Stimulated activated naive CD4-positive, alpha-beta T cell (primary cell): ENCODE measurements at places on chromosomes 2 and 18.

DNA sequence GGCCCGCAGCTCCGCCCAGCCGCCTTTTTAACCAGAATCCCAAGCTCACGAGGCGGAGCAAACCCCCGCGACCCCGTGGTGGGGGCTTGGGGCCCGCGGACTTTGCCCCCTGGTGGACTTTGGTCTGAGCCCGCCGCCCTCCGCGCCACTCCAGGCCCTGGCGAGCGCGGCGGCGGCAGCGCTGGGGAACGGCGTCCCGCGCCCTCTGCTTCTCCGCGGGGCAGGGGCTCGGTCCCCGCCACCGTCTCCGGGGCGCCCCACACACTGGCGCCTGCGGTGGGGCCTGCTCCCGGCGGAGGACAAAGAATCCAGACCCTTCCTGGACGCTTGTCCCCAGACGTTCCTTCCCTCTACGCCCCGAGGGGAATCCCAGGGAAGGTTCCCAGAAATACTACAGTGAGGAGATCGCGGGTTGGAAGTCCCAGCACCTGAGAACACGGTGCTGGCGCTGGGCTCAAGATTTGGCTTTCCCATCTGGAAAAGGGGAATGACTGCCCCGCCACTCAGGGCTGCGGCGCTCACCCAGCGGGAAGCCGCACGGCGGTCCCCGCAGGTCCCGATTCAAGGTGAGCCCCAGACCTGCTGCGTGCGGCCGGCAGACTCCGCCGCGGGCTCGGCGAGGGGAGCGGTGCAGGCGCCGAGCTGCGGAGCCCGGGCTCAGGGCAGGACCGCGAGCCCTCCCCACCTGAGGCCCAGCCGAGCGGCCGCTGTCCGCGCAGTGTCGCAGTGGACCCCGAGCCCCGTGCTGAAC is at the start of gene HAAO:
HAAO (minus strand) TSS at position 1 of the 751 bp plus-strand sequence. CDS start 47 bp downstream, outside the sequence.
- DNase-seq, result no peak

DNA sequence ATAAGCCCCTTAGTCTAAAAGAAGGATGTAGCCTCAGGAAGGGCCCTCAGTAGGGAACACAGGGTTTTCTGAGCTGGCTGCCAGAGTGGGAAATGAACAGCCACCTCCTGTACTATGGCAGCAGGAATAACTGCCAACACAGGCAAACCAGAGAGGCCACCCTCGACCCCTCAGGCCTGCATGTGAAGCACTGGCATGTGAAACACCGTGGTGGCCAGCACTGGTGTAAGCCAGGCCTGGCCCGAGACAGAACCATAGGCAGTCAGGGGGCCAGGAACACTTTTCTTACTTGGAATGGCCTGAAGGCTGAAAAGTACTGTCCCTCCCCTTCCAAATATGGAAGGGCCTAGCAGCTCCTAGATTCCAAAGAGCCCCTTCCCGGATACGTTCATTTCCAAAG is 28.2 kb downstream of the SFXN5 start:
- DNase-seq, result no peak

DNA sequence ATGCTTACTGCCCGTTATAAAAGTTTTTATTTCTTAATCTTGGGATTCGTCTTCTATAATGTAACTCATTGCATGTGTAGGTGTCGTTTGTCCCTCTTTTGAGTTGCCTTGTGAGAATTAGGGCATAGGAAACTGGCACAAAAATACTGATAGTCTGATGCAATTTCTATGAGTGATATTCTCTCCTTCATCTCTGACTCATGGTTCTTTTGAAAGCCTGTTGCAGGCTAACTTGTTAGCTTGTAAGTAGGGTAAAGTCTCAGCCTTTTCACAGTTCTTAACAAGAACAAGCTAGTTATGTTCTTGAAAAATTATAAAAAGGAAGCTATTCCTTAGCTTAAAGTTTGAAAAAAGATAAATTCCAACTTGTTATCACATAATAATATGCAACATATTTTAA is 1085.4 kb upstream of the NRXN1 start:
- no peak for DNase-seq

DNA sequence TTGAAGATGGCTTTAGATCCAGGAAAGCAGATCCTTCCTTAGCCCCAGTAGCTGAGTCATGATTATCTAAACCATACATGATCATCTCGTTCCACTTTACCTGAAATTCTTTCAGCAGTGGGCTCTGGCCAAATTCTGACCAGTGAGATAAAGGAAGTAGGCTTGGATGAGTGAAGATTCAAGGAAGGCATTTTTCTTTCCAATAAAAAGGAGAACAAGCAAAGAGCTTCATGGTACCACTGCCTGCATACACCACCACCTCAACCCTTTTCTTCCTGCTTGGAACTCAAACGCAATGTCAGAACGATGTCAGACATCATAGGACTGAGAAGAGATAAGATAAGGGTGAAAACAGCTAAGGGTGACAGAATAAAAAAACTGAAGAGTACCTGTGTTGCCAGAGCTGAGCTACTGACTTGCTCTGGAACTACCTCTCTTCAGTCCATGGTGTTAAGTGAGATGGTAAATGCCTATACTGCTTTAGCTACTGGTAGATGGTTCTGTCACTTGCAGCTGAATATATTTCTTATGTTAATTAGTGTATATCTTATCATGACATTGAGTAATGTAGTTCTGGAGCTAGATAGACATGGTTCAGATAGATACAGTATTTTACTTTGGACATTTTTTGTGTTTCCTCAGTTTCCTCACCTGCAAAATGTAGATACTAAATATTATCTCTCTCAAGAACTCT is 58.7 kb upstream of the ACVR1 start:
- DNase-seq, result no peak

GRCh38 chr2:17543131-17543660 is 2.7 kb downstream of the VSNL1 start:
- DNase-seq, result no peak

DNA sequence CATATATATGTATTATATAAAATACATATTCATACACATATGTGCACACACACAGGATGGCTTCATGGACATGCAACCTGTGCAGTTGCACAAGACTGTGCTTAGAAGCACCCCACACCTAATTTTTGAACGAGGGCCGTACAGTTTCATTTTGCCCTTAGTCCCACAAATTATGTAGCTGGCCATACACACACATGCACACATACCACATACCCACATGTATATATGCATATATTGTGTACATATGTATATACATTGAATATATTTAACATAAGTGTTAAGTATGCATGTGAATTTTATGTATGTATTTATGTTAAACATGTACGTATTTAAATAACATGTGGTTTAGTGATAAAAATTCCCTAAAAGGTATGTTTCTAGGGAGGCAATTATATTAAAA is 18.3 kb downstream of the GPATCH11 start:
- no peak for DNase-seq

DNA sequence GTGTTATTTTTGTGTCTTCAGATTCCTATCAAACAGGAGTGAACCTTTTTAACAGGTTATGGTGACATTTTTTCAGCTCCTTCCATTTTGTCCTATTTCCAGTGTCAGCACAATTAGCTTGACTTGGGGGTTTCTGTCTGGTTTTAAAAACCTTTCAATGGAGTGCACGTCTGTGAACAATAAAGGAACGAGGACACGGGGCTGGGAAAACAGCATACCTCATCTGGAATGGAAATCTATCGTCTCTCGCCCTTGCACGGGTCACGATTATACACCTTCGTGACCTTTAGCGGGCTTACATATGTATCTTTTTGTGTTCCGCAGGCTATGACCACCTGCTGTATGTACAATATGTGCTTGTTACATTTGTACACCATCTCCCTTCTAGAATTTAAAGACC is 2.3 kb upstream of the ZNF532 start:
- no peak for DNase-seq

GRCh38 chr2:8606226-8606625 is 75.6 kb upstream of the ID2 start:
- DNase-seq, result no peak

DNA sequence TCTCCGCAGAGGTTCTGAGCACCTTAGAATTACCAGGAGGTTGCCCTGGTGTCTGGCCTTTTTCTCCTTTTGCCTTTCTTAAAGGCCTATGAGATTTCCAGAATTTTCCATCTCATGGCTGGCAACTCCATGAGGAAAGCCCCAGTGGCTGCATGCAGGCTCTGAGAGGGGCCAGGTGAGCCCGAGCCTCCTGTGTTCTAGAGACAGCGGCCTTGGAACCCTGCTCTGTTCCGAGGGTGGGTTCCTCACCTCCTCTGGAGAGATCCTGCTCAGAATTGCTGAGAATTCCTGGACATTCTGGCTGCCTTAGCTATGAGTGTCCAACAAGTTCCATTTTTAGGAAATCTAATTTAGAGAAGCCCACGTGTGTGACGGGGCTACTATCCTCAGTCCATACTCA is 35.7 kb upstream of the HPCAL1 start:
- DNase-seq, result no peak

DNA sequence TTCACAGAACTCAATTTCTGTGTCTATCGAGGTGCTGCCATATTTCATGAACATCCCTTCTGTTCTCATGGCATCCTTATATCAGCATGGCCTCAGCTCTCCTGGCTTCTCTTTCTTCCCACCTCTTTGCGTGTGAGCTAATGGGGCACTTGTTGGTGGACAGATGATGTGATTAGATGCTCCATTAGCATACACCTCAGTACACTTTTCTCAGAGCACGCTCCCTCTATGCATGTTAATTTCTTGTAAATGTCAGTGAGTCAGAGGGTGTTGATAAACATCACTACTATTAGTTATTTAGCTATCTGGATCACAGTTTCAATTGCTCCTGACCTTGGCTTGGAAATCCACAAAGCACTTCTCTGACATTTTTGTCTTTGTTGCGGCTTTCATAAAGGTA is 159.4 kb downstream of the CD8B2 start:
- DNase-seq, result no peak

DNA sequence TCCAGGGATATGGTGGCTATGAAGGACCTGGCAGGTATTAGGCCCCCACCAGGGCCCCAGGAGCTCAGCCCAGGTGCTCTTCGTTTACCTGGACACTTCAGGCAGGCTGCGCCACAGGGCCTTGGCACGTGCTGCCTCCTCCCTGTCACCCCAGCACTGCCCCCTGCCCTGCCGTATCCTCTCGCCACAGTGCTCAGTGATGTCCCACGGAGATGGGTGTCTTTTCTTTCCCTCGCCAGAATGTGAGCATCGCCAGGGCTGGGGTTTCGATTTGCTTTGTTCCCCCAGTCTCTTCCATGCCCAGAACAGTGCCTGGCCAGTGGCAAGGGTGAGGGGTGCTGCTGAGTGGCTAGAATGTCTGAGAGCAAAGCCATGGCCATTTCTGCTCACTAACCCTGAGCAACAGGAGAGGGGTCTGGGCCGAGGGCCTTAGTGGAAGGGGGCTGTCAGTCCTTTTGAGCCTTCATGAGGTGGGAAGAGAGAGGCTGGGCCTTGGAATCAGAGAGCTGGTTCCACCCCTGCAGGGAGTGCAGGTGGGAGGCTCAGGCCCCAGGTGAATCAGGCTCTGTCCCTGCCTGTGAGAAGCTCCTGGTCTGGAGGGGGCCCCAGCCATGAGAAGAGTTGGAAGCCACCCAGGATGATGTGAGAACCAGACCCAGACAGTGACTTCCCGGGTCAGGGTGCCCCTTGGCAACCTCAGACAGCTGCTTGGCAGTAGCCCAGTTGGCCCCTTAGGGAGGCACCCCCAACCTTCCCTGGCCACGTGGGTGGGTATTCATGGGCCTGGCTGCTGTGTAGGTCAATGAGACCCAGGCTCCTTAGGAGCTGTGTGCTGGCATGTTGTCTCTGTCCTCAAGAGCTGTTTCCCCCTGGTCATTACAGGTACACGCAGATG is 129.9 kb upstream of the HS6ST1 start:
- no peak for DNase-seq

DNA sequence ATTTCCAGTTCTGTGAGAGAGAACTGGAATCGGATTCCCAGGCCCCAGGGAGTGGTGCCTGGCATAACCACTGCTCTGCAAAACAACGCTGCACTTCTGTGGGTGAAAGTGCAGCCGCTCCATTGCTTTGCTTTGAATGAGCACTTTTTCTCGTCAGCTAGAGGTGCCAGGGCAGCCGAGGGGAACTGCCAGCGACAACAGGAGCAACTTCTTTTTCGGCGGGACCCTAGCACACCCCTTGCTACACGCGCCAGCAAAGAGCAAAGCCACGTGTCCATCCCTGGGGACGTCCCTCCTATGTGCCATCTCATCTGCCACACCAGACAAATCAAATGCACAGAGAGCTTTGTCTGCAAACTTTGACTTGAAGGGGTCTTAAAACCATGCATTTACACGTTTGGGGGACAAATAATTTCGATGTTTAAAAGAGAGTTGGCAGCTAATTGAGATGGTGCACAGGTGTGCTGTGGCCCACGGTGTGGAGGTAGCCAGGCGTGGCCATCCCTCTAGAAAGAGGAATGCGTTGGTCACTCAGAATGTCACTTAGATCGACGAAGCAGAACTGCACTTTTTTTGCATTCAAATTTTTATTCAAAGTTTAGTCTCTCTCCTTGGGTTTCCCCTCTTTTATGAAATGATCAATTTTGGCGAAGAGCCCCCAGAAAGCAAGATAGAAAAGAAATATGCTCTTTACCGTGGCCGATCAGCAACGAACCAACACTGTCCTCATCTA is 151.8 kb downstream of the MBP start:
- no peak for DNase-seq

DNA sequence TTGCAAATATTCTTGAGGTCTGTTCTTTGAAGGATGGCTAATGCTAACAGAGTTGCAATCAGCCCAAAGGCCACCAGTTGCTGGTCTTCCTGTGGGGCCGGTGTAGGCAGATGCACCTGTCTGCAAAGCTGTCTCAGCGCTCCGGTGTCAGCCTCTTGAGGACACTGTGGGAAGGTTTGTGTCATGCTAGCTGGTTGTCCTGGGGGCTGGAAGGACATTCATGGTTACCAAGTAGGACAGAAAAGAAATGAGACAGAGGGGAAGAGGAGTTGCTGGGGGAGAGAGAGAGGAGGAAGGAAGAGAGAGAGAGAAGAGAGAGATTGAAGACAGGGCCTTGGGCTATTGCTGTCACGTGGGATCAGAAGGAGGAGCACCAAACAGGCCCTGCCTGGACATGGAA is 639.6 kb upstream of the HS6ST1 start:
- no peak for DNase-seq

DNA sequence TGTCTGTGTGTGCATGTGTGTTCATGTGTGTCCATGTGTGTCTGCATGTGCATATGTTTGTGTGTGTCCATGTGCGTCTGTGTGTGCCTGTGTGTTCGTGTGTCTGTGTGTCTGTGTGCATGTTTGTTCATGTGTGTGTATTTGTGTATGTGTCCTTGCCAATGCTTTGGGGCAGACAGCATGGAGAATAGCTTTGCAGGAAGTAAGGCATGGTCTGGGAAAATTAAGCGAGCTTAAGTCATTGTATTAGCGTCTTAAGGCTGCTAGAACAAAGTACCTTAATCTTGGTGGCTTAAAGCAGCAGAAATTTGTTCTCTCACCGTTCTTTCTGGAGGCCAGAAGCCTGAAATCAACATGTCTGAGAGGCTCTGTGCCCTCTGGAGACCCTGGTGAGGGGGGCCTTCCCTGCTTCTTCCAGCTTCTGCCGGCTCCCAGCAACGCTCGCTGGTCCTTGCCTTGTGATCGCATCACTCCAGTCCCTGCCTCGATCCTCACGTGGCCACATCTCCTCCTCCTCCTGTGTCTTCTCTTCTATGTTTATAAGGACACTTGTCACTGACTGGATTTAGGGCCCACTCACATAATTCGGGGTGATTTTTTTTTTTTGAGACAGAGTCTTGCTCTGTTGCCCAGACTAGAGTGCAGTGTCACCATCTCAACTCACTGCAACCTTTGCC is 3.8 kb downstream of the NEU2 start:
- no peak for DNase-seq

GRCh38 chr2:41521211-41521610 is 526.6 kb upstream of the PKDCC start:
- no peak for DNase-seq
